ENCODE measurements at places on chromosomes 13 and 19. TPM values are rescaled to one million over a fixed set of nuclear protein-coding genes. Genes with fewer than 3 reads are reported as not detected.

GRCh38 chr19:5870986-5871394 lies 650 bp upstream of the FUT5 start:
- H3K27me3 ChIP-seq = no peaks in the 10 kb centered on the region
- DNase-seq = no peak
- no peak overlapping the region for H3K4me3 ChIP-seq
- no peak overlapping the region for H3K27ac ChIP-seq
- H3K4me1 ChIP-seq = no peaks in the 10 kb centered on the region
- no peaks in the 10 kb centered on the region for H3K36me3 ChIP-seq

- H3K36me3 ChIP-seq = peaks cover 2% of the 10 kb centered on the region
- H3K27me3 ChIP-seq = peaks cover 59% of the 10 kb centered on the region
- H3K4me1 ChIP-seq = peaks cover 36% of the 10 kb centered on the region
Observed at GRCh38 chr13:21668732-21669275, 2.1 kb upstream of the FGF9 start.

GRCh38 chr13:36086117-36086516 lies 45.1 kb downstream of the DCLK1 start:
- no peak overlapping the region for H3K4me3 ChIP-seq
- H3K4me1 ChIP-seq = no peaks in the 10 kb centered on the region
- no peaks in the 10 kb centered on the region for H3K27me3 ChIP-seq
- DNase-seq = no peak
- no peak overlapping the region for H3K27ac ChIP-seq

Gene TBXA2R
- total RNA-seq = 1.0 TPM

GRCh38 chr19:15238639-15239155 lies 6.4 kb upstream of the EPHX3 start:
- H3K4me1 ChIP-seq = no peaks in the 10 kb centered on the region
- H3K36me3 ChIP-seq = peaks cover 32% of the 10 kb centered on the region
- no peak overlapping the region for H3K27ac ChIP-seq
- DNase-seq = no peak

GRCh38 chr13:27170516-27171243 lies 931 bp downstream of the USP12 start:
- peaks cover 57% of the 10 kb centered on the region for H3K4me1 ChIP-seq
- no peaks in the 10 kb centered on the region for H3K27me3 ChIP-seq
- H3K27ac ChIP-seq = peak overlapping the region; percentile 100
- H3K36me3 ChIP-seq = peaks cover 6% of the 10 kb centered on the region

Gene SIGLEC8
- total RNA-seq = 0.13 TPM

Gene PALM3
- 0.65 TPM for total RNA-seq

DNA sequence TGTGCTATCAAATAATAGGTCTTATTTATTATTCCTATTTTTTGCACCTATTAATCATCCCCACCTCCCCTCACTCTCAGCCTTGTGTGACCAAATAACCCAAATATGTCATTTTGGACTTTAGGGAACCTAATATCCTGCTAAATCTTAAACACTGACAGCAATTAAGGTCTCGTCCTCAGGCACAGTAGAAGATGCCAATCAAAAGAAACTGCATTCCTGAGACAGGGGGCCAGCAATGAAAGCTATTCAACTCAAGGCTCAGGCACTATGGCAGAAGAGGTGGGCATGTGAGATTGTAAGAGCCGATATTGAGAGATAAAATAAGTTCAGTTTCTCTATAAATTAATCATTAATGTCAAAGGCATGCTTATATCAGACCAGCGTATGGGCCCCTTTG lies 1437.7 kb upstream of the PCDH9 start:
- no peaks in the 10 kb centered on the region for H3K36me3 ChIP-seq
- DNase-seq = no peak
- H3K4me3 ChIP-seq = no peak overlapping the region

DNA sequence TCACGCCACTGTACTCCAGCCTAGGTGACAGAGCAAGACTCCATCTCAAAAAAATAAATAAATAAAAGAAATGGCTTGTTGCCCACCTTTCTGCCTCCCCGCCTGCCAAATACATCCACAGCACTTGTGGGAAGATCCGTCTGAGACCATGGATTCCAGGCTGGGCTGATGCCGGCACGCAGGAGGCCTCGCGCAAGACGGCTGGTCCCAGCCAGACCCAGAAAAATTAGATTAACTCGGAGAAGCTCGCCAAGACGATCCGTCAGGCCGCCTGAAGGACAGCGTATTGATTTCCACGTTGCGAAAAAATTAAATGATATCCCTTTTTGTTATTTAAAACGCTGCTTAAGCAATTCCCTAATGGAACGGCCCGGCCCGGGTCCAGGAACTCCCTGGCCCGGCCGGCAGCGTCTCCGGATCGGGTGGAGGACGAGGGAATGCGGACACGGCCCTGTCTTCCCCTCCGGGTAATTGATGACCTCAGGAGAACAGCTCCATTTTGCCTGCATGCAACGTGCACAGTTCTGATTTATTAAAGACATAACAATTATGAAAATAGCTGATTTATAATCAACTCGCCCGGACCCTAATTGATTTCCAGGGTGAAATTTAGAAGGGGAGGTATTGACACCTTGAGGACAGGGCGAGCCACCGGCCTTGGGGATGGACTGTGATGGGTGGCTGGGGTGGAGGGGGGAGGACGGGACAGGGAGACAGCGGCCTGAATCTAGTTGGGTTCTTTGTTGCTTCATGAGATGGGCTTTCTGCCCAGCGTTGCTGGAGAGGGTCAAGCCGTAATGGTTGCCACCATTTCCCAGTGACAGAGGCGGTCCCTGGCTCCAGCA lies 52.1 kb downstream of the ZNRF4 start:
- H3K27me3 ChIP-seq = no peaks in the 10 kb centered on the region
- H3K36me3 ChIP-seq = no peaks in the 10 kb centered on the region
- no peak overlapping the region for H3K4me3 ChIP-seq
- H3K27ac ChIP-seq = no peak overlapping the region
- DNase-seq = no peak

GRCh38 chr13:105196052-105196451 lies 1339.4 kb downstream of the EFNB2 start:
- DNase-seq = no peak
- H3K4me3 ChIP-seq = no peak overlapping the region
- peaks cover 2% of the 10 kb centered on the region for H3K27me3 ChIP-seq
- H3K36me3 ChIP-seq = no peaks in the 10 kb centered on the region
- no peak overlapping the region for H3K27ac ChIP-seq

Gene SIGLEC5
- not detected for total RNA-seq

Gene IRS2
- 3.9 TPM for total RNA-seq

DNA sequence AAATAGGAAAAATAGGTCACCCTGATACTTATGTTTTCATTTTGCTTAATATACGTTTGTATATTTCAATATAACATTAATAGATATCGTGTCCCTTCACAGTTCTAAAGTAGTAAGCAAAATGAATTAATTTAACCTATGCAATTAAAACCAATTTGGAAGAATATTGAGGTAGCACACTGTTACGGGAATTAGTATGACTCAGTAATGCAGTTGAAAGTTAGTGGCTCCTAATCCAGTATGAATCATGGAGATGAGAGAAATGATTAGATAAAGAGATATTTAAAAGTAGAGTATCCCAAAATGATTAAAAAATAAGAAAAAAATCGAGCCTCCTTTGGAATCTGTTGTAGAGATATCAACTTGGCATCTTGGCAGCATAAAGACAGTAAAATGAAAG lies 177.0 kb upstream of the SLITRK6 start:
- H3K27ac ChIP-seq = no peak overlapping the region
- no peaks in the 10 kb centered on the region for H3K27me3 ChIP-seq
- H3K4me3 ChIP-seq = no peak overlapping the region
- DNase-seq = no peak
- H3K36me3 ChIP-seq = no peaks in the 10 kb centered on the region
- no peaks in the 10 kb centered on the region for H3K4me1 ChIP-seq

Gene FCAR
- total RNA-seq = not detected

DNA sequence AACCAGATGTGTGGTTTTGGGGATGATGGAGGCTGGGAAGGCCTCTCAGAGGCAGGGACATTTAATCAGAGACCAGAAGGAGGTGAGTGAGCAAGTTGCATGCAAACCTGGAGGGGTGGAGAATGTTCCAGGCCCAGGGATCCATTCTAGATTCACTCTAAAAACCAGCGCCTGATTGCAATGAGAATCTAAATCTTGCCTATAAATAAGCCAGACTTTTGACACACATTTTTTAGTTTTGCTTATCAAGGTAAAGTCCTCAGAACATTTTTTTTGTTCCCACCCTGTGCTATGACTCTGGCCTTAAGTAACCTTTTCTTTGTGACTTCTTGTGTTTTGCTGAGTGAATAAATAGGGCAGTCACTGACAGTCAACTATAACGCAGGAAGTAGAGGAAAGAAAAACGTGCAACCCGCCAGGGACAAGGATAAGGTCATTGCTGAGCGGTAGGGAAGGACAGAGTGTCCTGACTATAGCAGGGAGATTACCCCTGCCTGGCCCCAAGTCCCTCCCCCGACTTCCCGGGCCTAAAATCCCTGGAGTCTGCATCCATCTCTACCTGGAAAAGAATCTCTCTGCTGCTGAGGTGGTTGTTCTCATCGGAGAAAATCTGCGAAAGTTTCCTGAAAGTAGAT lies 14.4 kb downstream of the RGL3 start:
- H3K27ac ChIP-seq = no peak overlapping the region
- H3K27me3 ChIP-seq = peaks cover 15% of the 10 kb centered on the region
- DNase-seq = no peak
- H3K4me1 ChIP-seq = no peaks in the 10 kb centered on the region

DNA sequence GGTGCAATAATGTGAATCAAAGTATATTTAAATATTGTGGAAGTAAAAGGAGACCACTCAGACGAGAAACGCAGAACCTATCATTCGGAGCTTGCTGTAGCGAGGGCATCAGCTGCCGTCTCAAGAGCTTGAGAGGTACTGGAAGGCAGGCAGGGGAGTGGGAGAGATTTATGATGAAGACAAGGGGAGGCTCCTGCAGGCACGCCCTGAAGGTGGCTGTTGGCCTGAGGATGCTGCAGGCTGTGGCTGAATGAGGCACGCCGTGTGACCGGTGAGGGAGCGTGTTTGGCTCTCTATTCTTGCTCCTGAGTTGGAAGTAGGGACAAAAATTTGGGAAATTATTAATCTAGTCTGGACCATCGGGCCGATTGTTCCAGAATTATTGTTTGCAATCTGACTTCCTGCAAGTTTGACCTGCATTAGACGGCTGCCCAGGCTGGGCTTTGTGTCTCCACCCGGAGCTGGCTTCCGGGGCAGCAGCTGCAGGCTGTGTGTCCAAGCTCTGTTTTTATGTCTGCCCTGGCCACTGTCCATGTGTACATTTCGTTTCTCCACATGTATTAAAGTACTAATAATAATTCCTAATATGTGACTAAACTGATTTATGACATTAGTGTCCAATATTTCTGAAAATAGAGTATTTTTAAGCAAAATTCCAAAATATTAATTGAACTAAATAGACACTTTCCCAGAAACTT lies 91.1 kb upstream of the ANKRD10 start:
- DNase-seq = no peak
- H3K36me3 ChIP-seq = peaks cover 2% of the 10 kb centered on the region
- peaks cover 10% of the 10 kb centered on the region for H3K4me1 ChIP-seq
- H3K27ac ChIP-seq = no peak overlapping the region
- H3K4me3 ChIP-seq = no peak overlapping the region
